ENCODE measurements at places on chromosomes 1 and 21. TPM values are rescaled to one million over a fixed set of nuclear protein-coding genes. Genes with fewer than 3 reads are reported as not detected.

Gene CD164L2
- total RNA-seq: 0.30 TPM

Gene EPHB2
- 13.6 TPM for total RNA-seq

Gene AMY1C
- total RNA-seq: not detected

Gene ATF6
- 24.4 TPM for total RNA-seq

Gene KCNE1
- total RNA-seq: 3.4 TPM

Gene SLC35F3
- 0.79 TPM for total RNA-seq

Gene PDC
- total RNA-seq: not detected

Gene CD53
- 18.4 TPM for total RNA-seq

Gene TRIM58
- 7.7 TPM for total RNA-seq

Gene COL6A2
- total RNA-seq: 871 TPM

Gene LGR6
- total RNA-seq: 11.9 TPM

Gene MYBPH
- 2.1 TPM for total RNA-seq

Gene ETNK2
- 4.6 TPM for total RNA-seq

All from skin of body (tissue), 3 donors.